ENCODE measurements at places on chromosomes 12 and 14.

DNA sequence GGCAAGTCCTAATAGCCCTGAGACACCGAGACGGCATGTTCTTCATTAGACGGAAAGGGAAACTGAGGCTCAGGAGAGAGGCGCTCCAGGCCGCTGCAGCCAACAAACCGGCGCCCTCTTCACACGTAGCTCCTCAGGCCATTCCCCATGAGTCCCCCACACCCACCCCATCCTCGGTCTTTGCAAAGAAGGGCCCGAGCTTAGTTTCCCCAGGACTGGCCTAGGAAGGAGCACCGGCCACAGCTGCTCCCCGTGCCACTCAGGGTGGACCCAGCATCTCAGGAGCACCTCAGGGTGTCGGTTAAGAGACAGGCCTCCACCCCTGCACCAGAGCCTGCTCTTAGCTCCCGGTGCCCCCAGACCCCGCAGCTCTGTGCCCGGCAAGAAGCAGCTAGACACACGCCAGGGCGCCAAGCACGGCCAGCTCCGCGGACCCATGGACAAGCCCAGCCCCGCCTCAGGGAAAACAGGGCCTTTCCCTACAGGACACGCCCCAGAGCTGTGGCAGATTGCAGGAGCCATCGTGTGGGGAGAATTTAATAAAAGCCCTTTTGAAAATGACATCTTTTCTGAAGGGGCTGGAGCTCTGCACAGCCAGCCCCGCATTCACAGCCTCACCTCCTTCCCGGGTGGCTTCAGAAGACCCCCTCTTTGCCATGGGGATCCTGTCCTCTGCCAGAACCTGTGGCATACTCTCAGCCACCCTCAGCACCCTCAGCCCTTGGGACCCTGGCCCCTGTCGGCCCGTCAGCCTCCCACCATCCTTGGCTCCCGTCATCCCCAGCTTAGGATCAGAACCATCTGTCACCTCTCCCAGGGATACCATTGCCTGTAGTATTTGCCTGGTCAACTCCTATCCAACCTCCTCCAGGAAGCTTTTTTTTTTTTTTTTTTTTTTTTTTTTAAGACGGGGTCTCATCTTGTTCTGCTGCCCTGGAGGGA lies 59.7 kb downstream of the LGMN start:
- DNase-seq = no peak

GRCh38 chr12:65495233-65495632 lies 216.8 kb downstream of the MSRB3 start:
- DNase-seq = no peak

- DNase-seq = no peak
Measured at GRCh38 chr12:81644503-81644902, 114.6 kb downstream of the PPFIA2 start.

- DNase-seq = no peak
Measured at GRCh38 chr14:101195309-101195901, 291.9 kb upstream of the RTL1 start.

GRCh38 chr14:57692671-57693070 lies 173.2 kb downstream of the SLC35F4 start:
- DNase-seq = no peak

DNA sequence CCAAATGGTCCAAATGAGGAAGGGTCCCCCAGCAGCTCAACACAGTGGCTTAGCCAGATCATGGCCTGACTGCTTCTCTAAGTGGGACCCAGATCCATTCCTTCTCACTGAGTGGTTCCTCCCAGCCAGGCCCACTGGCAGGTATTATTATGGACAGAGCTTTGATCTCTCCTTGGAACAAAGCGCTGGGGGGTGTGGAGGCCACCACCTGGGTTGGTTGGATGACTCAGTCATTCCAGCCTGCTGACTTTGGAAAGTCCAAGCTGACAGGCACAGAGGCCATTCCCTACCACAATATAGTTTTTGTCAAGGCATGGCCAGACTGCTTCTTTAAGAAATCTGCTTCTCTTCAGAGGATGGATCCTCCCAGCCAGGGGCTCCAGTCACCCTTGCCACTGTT lies 341.1 kb downstream of the BTG1 start:
- no peak for DNase-seq

DNA sequence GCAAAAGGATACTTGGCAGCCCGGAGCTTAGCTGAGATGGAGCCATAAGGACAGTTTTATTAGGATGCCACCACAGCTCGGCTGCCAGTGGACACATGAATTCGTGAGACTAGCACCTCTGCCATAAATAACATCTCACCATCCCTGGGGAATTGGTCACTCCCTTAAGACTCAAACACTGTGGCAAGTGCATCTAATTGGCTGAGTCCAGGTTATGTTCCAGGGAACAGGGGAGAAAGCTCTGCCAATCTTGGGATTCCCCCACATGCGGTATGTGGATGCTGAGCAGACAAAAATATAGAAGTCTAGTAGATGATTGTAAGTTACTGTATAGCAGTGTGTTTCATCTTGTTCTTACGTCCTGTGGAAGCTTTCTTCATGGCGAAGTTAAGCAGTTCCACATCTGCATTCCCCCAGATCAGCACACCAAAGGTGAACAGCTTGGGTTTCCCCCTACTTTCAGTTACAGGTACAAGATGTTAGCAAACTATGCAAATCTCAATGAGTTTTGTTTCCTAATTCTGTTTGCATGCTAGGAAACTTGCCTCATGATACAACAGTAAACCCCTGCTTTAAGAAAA lies 131.1 kb downstream of the ETV6 start:
- no peak for DNase-seq

GRCh38 chr14:101075801-101076413 lies 172.4 kb upstream of the RTL1 start:
- DNase-seq = no peak

DNA sequence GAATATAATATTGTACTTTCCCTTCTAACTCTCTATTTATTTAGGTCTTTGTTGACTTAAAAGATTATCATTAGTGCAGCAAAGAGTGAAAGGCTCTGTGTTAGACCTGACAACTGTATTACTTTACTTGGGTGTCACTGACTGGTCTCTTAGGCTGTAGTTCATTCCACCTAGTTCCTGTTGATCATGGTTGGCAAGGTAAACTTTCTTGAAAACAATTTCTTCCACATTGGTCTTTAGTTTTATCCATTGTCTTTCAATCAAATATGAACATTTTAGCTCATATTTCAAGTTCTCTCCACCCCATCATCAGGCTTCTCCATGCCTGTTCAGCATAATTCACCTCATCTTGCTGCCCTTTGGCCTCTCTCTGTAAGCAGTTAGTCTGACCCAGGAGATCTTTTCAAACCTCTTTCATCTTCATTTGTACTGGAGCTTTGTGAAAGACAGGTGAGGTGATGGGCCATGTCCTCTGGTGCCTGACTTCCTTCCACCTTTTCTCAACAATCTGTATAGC lies 32.1 kb upstream of the PPM1H start:
- DNase-seq = no peak

GRCh38 chr12:132395908-132396305 lies 66.5 kb upstream of the GALNT9 start:
- no peak for DNase-seq

DNA sequence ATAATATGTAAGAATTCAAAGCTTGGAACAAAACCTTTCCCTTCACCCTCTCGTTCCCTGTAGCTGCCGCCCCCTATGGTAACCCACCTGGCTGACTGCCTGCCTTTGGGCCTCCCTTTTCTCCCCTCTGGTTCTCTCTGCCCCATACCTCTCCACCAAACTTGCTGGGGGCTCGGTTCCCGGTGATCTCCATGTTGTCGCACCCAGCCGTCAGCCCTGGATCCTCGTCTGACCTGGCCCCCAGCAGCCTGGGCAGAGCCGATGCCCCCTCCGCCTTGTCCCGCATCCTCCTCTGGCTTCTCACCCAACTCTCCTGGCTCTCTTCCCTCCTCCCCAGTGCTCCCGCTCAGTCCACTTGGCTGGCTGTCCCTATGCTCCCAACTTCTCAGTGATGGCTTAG lies 4.5 kb downstream of the CYP46A1 start:
- DNase-seq = no peak

- no peak for DNase-seq
Measured at GRCh38 chr14:32043624-32044023, 33.5 kb upstream of the ARHGAP5 start.

DNA sequence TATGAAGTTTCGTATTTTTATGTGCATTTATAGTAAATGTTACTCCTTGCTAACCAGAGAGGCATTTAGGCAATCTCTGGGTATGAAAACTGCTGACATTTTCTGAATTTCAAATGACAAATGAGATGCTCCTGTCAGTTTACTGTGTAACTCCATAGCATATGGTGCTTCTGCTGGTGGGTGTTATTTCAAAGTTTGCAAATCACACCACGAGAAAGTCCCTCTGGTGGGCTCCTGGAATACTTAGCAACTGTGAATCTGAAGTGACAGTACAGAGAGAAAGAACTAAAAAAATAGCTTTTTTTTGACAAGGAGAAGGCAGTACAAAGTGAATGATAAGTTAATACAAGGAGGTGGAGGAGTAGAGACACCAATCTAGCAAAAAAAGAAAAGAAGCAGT lies 161.5 kb downstream of the DERA start:
- DNase-seq = no peak

- peak; percentile 64 for DNase-seq
Measured at GRCh38 chr12:4148418-4149056, 125.0 kb upstream of the CCND2 start.

DNA sequence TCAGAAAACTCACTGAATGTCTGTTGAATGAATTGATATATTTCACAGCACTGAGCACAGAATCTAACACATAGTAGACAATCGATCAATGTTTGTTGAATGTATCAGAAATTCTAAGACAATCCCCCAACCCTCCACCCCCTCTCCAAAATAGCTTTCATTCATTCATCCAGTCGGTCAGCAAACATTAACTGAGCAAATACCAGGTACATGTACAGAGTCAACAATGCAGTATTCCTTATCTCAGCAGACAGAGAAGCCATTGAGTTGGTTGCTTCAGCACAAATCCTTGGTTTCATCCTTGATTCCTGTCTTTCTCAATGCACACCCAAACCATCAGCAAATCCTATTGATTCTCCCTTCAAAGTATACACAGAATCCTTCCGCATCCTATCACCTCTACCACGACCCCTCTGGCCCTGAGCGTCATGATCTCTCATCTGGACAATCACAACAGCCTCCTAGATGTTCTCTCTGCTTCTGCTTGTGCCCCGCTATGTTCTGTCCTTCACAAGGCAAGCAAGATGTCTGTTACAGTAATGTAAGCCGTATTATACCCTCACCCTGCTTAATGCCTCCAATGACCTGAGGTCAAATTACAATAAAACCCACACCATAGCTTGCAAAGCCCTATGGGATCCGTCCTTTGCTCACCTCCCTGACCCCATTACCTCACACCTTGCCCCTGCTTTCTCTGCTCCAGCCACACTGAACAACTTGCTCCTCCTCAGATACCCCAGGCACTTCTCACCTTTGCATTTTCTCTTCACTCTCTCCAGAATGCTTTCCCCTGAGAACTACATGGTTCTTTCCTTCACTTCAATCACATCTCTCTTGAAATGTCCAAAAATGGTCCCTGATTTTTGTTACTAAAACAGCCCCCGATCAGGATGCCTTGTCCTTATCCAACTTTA lies 738.1 kb upstream of the TBX3 start:
- DNase-seq = no peak

DNA sequence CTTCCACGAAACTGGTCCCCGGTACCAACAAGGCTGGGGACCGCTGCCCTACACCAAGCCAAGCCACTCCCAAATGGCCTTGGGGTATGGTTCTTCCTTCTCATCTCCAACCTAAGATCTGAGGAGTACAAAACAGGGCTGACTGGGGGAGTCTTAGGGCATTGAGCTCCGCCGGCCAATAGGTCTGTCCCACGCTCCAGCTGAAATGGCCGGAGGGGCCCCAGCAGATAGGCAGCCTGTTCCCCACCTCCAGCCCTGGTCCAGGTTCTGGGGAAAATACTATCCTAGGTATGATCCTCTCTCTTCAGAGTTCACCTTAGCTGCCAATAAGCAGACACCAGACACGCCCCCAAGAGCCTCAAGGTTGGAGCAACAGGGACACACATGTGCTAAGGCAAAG lies 90.2 kb downstream of the ACTN1 start:
- no peak for DNase-seq

DNA sequence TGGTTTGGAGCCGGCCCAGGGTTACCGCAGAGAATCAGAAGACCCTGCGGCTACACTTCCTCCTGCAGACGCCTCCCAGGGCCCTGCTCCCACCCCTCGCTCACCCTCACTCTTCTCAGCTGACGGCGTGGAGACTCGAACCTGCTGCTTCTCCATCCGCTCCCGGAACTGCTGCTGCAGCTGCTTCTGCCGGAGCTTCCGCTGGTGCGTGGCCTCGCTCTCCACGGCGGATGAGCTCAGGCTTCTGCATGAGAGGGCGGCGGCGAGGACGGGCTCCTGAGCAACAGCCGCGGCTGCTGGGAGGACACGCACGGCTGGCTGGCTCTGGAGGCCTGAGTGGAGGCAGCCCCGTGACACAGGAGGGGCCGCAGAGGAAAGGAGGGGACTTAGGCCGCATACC lies 33.3 kb downstream of the RAD52 start:
- peak; percentile 16 for DNase-seq

GRCh38 chr12:112901271-112901670 lies 5.5 kb upstream of the OAS1 start:
- DNase-seq = no peak

DNA sequence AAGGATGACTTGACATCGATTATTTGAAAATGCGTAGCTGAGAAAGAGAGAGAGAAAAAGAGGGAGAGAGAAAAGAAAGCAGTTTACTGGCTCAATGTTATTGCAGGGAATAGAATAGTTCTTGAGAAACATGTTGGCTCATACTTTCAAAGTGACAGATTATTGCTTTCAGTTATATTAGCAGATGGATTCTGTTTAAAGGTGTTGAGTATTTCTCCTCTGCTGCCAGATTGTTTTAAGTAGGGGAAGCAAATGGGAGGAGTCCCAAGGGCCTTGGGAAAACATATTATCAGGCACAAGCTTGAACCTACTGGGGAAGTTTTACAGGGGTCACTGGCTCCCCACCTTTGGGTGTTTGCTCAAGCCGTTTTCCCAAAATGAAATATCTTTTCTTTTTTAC lies 203.8 kb upstream of the SRRM4 start:
- no peak for DNase-seq

DNA sequence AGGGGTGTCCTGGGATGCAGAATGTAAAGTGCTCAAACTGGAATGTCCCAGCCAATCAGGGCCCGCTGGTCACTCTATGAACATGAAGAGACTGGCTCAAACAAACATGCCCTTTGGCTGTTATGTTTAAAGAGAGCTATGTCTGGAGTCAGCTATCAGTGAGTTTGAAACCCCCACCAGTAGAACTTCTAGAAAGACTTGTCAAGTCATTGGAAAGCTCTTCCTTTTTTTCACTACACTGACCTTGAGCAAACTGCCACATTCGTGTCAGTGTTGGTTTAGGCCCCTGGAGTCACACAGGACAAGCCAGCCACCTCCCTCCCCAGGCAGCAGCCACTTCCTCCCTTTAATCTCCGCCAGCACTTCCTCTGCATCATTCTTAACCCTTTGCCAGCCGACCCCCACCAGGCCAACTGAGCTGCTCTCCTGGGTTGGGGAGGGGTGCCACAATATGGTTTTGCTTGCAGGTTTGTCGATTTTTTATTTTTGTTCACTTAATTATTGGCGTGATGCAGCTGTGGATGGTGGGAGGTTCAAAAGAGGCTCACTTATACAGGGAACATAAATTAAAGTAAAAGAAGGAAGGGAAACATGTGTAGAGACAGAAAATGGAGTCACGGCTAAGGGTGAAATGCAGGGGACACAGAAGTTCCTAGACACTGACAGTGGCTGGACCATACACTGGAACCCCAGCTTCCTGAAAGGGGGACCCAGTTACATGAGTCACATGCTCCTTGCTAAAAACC lies 25.3 kb downstream of the CMKLR1 start:
- no peak for DNase-seq

Data from activated CD4-positive, alpha-beta T cell treated with anti-CD3 and anti-CD28 coated beads for 48 hours (primary cell).